ENCODE measurements at places on chromosomes 12 and 14.
A peak's percentile ranks its signal among the peaks of the same experiment; 100 is the strongest.

DNA sequence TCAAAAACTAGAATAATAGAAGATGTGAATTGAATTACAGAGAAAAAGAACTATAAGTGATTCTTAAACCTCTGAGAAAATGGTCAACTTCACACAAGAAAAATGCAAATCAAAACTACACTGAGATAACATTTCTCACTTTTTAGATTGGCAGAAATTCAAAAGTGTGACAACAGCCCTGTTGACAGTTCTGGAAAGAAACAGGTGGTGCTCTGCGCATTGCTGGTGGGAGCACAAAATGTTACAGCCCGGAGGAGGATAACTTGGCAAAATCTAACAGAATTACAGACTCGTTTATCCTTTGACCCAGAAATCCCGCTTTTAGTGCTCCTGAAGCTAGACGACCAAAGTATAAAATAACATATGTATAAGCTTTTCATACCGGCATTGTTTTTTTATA is 222.5 kb upstream of the CNTN1 start:
- DNase-seq, result no peak

GRCh38 chr12:123089140-123089539 is 61.8 kb downstream of the PITPNM2 start:
- DNase-seq, result no peak

- peak; percentile 18 for DNase-seq
Measured at GRCh38 chr14:50666772-50667683, 1.1 kb downstream of the SAV1 start.

- no peak for DNase-seq
Measured at GRCh38 chr12:2386566-2386965, 333.8 kb downstream of the CACNA1C start.

DNA sequence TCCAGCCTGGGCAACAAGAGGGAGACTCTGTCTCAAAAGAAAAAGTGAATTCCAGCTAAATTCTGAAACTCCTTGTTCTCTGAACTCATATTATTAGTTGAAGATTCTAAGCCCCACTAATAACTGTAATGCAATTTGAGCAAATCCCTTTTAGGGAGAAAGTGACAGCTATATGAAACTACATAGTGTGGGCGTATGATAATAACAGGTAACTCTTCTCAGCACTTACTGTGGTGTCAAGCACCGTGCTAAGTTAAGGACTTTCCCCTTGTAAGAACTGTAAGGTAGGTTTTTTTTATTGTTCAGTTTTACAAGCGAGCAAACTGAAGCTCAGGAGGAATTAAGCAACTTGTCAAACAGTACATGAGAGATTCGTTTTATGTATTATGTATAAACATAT is 5.4 kb downstream of the ANKRD13A start:
- no peak for DNase-seq

GRCh38 chr12:76957301-76957700 is 78.5 kb upstream of the CSRP2 start:
- no peak for DNase-seq

DNA sequence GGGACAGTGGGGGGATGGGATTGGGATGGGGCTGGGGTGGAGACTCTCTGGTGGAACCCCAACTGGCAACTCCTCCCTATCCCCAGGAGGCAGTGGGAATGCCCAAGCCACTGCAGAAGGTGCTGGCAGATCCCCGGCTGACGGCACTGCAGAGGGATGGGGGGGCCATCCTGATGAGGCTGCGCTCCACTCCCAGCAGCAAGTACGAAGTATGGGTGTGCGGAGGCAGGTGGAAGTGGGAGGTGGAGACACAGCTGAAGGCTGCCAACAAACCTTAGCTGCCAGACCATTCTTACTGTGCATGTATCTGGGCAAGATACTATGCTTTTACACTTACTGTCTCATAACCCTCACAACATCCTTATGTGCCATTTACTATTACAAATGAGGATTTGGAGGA is 8.2 kb downstream of the ARHGEF40 start:
- DNase-seq, result no peak

GRCh38 chr12:79618848-79619404 is 71.8 kb downstream of the PAWR start:
- no peak for DNase-seq

- no peak for DNase-seq
Measured at GRCh38 chr14:86055512-86056075, 525.6 kb downstream of the FLRT2 start.

GRCh38 chr14:101470266-101470665 is 91.0 kb upstream of the DIO3 start:
- no peak for DNase-seq

DNA sequence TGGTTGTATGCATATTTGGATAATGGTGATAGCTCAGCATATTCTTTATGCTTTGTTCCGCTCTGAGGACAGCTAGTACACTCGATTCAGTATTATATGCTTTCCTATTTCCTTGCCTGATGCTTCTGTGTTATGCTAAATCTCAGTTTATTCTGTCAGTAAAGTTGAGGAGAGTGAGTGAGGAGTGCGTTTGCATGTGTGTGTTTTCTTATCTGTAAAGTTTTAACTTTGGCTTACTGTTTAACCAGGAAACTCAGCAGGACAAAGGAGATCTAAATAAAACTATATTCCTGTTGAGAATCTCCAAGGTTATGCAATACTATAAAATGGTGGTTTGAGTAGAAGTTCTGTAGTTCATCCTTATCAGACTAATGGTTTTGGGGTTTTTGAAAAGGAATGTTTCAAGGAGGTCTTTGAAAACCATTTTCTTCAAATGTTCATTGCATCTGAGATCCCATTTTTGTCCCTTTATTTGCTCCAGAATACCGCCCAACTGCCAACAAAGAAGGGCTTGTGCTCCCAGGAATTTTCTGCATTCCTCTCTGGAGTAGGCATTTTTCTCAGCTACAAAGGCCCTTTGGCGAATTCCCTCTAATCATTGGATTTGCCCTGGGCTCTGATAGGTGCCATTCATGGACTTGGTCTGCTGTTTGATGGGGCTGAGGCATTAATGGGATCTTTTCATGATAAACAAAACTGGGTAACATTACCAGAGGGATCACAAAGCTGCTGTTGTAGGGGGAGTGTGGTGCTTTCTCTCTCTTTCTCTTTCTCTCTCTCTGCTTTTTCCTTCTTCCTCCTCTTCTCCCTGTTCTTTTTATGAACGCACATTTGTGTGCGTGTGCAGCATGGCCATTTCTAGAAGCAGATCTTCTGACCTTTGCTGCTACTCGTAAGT is 71.7 kb downstream of the HMGA2 start:
- DNase-seq, result no peak

- no peak for DNase-seq
Measured at GRCh38 chr12:124680863-124681778, 113.7 kb upstream of the NCOR2 start.

DNA sequence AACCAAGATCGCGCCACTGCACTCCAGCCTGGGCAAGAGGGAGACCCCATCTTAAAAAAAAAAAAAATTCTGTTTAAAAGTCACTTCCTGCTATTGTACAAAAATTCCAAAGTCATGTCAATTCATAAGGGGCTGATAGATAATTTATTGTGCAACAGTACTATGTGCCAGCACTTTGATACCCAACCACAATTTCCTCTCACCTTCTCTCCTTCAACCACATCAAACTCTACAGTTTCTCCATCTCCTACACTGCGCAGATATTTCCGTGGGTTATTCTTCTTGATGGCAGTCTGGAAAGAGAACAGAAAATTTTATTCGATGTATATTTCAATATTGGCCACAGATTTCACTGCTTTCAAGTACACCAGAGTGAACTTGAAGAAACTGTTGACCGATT is 7.6 kb downstream of the YBX3 start:
- no peak for DNase-seq

DNA sequence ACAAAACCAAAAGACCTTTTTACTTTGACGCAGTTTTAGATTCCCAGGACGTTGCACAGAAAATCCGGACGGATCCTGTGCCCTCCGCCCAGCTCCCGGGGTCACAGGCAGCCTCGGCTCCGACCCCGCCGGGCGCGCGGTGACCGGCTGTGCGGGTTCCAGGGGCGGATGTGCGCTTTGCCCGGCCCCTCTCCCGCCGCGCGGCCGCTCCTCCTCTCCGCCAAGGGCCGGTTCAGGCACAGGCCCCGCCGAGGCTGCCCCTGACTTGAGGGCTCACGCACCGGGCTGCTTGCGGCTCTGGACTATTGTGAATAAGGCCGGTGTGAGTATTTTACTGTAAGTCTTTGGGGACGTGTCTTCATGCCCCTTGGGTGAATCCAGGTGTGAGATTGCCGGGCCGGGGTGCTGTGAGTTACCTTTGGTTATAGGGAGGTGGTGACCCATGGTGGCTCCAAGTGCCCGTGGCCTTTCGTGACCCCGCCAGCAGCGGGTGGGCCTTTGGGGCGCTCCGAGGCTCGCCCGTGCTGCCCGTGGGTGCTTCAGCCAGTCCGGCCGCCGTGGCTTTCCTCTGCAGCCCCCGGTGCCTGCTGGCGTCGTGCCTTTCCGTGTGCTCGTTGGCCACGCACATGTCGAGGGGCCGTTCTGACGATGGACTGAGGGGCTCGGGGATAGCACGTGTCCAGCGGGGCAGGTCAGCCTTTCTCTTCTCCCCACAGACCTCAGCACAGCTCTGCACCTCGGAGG is 45.9 kb downstream of the NOC4L start:
- DNase-seq, result no peak
